ENCODE measurements at places on chromosomes 4 and X.

- DNase-seq, result no peak
These were observed 38.4 kb upstream of the ARSD start for GRCh38 chrX:2967584-2967983.

DNA sequence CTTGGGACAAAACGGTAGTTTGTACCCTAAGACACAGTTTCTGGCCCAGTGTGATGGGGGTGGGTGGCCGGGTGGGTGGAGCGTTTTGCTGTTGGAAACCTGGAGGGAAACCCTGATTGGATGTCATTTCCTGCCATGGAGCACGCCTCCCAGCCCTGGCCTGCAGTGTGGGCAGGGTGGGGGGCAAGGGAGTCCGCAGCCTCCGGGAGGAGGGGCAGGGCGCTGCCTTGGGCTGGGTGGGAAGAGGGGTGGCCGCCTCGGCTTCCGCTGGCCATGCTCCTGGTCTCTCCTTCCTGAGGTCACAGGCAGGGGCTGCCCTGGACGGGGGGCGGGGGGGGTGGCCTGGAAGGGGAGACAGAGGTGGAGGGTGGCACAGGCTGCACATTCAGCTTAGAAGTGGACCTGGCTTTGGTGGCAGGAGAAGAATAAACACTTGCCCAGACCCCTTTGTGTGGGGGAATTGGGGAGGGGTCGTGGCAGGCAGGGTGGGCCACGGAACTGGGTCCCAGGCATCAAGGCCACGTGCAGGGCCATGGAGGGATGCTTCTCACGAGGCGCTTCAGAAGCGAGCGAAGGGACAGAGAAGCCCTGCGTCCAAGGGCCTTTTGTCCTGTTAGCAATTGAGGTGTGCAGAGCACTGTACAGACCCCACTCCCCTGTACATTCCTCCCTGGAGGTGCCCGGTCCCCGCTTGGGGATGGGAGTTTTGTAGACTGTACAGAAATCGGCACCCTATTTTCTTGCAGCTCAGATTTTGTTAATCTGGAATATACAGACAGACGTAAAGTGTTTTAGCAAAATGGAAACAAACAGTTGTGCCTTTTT, 6.2 kb downstream of the NAT8L start:
- DNase-seq, result no peak

- DNase-seq, result peak; percentile 76
These were observed 186.6 kb downstream of the CPEB2 start for GRCh38 chr4:15188605-15189539.

- no peak for DNase-seq
These were observed 24.2 kb downstream of the SULT1E1 start for GRCh38 chr4:69835766-69836165.

- no peak for DNase-seq
These were observed 42.8 kb upstream of the KLHL34 start for GRCh38 chrX:21700967-21701366.

GRCh38 chr4:149690726-149691125, 124.9 kb downstream of the IQCM start:
- no peak for DNase-seq

- DNase-seq, result no peak
These were observed 7.4 kb downstream of the ADRA2C start for GRCh38 chr4:3773552-3774001.

GRCh38 chrX:54066841-54067240, 22.6 kb upstream of the PHF8 start:
- no peak for DNase-seq

- DNase-seq, result peak; percentile 74
These were observed 30.0 kb upstream of the HUWE1 start for GRCh38 chrX:53716328-53717088.

DNA sequence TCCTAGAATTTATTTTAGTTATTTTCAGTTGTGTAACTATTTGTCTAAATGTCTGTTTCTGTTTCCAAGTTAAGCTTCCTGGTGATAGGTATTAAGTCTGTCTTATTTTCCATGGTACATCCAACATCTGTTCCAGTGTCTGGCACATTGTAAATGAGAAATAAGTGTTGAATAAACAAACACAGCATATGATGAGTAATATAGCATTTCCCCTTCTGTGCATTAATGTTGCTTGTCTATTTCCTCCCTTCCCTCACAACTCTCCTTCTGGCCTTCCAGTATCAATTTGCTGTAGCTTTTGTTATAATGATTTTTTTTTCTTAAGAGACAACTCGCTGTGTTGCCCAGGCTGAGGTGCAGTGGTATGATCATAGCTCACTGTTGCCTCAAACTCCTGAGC, 36.1 kb downstream of the COPS4 start:
- no peak for DNase-seq

All from MV-4-11 (cell line).